ENCODE measurements at places on chromosomes 5 and 9. TPM values are rescaled to one million over a fixed set of nuclear protein-coding genes. Genes with fewer than 3 reads are reported as not detected.

PCDHGA4 gene
- total RNA-seq: 7.6 TPM

ACOT12 gene
- total RNA-seq: 2.0 TPM

ZNF608 gene
- 18.0 TPM for total RNA-seq

EQTN gene
- total RNA-seq: not detected

BOD1 gene
- 93.7 TPM for total RNA-seq

FBN2 gene
- 80.1 TPM for total RNA-seq

C5orf58 gene
- total RNA-seq: not detected

GPX8 gene
- total RNA-seq: 84.7 TPM
